ENCODE measurements at places on chromosomes 5 and 9. TPM values are rescaled to one million over a fixed set of nuclear protein-coding genes. Genes with fewer than 3 reads are reported as not detected.

CAVIN4 gene
- total RNA-seq: 8.8 TPM

ALAD gene
- 20.8 TPM for total RNA-seq

PCSK5 gene
- 30.0 TPM for total RNA-seq

MELK gene
- 112 TPM for total RNA-seq
